ENCODE measurements at places on chromosomes 12 and 14.

DNA sequence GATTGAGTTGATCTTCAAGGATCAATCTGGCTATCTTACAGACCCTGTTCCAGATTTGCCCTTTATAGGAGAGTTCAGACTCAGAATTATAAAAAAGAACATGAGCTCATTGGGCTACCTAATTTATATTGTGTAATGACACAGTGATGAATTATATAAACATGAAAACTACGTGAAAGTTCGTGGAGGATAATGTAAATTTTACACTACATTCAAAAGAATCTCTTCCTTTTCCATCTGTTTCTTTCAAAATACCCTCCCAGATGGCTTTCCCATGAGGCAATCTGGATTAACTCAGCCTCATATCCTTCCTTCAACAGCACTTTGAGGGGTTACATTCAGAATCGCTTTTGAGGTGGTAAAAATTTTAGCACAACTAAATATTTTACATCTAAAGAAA, 129.3 kb downstream of the HMGA2 start:
- no peak for DNase-seq

GRCh38 chr14:64654901-64655300, 49.3 kb upstream of the PLEKHG3 start:
- DNase-seq = no peak

DNA sequence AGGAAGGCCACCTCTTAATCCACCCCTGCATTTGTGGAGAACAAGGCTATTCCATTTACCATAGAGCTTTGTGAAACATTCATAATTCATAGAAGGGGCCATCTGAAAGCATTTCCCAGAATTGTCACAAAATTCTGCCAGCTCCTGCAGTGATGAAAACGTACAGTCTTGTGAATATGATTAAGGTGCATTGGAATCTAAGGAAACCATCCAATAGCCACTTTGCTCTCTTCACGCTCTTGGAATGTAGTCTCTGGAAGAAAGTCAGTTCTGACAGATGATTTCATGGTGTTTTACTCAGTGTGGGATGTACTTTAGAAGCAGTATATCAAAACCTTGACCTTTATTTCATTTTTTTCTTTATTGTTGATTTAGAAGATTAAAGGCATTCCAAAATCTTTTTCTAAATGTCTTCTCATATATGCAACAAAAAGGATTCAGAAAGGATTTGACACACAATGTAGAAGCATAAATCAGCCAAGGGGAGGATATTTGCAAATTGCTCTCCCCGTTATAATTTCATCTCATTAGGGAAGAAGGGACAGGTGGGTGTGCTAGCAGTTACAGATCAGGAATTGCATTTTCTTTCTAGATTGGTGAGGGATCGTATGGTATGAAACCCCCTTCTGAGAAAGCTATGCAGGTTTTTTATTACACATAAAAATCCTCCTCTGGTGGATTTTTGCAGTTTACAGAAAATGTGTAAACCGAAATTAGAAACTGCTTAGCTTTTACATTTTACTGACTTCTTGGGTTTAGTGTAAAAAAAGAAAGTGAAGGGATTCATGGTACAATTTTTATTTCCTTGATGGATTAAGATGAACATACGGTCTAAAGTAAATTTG, 390.2 kb downstream of the LRIG3 start:
- no peak for DNase-seq

GRCh38 chr12:105897311-105897725, 241.4 kb downstream of the NUAK1 start:
- no peak for DNase-seq

GRCh38 chr12:55935738-55936151, 4.8 kb downstream of the DGKA start:
- peak; percentile 84 for DNase-seq

GRCh38 chr12:617304-617915, 45.8 kb downstream of the NINJ2 start:
- DNase-seq = no peak

DNA sequence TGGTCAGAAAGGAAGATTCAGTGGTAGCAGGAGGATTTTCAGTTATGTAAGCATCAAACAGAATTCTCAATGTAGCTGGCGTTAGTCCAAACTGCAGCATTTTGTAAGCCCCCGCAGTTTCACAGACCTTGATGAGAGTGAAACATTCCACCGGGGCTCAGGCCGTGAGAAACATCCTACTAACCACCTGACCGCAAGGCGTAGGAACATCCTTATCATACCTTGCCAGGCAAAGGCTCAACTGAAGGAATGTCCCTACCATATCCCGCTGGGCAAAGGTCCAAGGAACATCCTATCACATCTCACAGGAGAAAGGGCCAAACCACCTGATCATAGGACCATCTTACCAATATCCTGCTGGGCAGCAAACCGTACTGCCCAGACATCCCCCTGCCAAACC, 624.8 kb upstream of the TMEM132C start:
- DNase-seq = no peak

GRCh38 chr12:10497602-10498001, 8.1 kb upstream of the EIF2S3B start:
- DNase-seq = no peak

- DNase-seq = no peak
These were observed 21.2 kb upstream of the RNASE12 start for GRCh38 chr14:20612403-20612802.

GRCh38 chr14:63726499-63726898, 1.4 kb downstream of the SGPP1 start:
- no peak for DNase-seq

- DNase-seq = peak; percentile 93
These were observed at the start of gene SIX1 for GRCh38 chr14:60648934-60649874. TSS of gene SIX1 (minus strand) at chr14:60649477. CDS start at chr14:60649189, 288 bp downstream.

DNA sequence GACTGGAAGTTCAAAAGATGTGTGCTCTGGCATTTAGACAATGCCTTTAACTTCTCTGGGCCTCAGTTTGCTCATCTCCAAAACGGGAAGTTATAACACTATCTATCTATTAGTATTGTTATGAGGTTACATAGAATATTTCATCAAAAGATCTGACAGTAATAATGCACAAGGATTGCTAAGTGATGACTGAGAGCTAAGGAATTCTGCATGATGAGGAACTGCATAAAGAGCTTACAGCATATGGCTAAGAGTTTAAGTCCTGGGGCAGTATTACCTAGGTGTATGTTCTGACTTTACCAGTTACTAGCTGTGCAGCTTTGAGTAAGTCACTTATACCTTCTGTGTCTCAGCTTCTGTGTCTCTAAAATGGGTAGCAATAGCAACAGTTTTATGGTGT, 160.1 kb upstream of the TMPO start:
- no peak for DNase-seq

GRCh38 chr12:1836241-1836803, 16.0 kb downstream of the LRTM2 start:
- DNase-seq = no peak

GRCh38 chr12:104250366-104251125, 35.0 kb downstream of the TXNRD1 start:
- DNase-seq = no peak

DNA sequence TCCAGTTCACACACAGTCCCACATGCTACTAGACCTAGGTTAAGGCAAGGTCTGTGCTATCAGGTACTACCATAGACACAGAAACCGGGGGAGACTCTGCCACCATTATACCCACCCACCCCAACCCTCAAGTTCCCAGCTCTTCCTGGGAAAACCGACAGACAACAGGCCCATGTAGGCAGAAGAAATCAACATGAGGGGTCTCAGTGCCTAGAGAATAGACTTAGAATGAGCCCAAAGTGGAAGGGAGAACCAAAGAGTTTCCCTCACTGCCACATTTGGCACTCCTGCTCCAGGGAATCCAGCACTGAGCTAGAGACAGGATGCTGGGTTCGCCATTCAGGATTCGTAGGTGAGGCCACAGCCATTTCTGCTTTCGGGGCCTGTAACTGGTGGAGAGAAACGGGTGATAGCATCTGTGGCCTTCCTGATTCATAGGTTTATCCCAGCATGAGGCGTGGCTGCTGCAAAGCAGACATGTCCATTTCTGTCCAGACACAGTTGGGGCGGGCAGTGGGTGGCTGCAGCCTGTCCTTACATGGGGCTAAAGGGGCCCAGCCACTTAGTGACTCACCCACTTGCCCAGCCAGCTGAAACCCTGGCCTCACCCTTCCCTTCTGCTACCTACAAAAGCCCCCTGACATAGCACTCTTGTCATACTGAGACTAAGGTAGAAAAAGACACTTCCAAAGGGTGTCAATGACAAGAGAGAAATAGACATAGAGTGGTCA, 69.4 kb downstream of the IRF2BPL start:
- no peak for DNase-seq

DNA sequence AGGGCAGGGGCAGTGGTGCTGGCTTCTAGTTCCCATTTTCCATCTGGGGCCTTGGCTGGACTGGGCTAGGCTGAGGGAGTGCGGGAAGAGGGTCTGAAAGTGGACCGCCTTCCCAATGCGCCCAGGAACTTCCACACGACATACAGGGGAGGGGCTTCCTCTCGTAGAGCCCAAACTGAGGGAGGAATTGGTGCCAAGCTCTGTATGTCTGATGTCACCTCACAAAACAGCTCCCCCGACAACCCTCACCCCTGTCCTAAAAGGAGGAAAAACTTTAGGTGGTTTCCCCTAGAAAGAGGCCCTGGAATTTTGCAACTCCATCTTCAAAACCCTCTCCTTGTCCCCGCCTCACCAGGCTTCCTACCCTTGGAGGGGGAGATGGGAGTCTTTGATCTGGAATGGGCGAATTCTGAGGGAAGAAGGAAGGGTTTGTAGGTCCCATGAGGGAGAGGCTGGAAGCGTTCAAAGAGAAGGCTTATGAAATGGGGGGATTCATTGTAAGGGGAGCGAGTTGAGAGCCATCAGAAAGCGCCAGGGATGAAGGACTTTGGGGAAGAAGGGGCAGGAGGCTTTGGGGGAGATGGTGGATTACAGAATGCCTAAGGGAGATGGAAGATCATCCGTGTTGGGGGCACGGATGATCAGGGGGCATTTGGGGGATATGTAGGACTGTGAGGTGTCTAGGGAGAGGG, 844 bp downstream of the GLTP start:
- DNase-seq = peak; percentile 61

DNA sequence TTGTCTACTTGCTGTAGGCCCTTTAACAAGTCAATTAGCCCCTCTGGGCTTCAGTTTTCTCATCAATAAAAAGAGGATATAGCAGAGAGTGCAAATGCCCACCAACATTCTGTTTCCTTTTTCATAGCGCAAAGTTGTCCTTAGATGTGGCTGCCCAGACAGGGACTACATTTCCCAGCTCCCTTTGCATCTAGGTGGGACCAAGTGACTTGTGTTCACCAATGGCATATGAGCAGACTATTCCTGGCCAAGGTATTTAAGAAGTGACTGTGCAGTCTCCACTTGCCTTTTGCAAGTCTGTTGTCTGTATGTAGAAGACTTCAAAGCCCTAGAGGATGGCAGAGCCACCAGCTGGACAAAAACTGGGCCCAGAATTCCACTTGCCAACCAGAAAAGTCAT, 59.7 kb downstream of the DAO start:
- DNase-seq = no peak

DNA sequence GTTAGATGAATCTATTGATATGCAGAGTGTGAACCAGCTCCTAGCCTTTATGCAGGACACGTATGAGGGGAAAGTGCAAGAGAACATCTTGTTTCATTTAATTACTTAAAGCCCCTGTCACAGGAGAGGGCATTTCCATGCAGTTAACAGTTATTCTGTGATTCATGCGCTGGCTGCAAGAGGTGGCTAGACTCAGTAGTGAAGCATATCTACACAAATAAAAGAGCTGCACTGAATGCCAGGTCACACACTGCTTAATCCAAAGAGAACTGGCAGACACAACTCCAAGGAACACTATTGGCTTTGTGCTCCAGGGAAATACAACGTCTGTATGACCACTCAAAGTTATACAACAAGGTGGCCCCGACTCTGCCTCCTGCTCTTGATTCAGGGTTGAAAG, 394.1 kb downstream of the C12orf75 start:
- no peak for DNase-seq

DNA sequence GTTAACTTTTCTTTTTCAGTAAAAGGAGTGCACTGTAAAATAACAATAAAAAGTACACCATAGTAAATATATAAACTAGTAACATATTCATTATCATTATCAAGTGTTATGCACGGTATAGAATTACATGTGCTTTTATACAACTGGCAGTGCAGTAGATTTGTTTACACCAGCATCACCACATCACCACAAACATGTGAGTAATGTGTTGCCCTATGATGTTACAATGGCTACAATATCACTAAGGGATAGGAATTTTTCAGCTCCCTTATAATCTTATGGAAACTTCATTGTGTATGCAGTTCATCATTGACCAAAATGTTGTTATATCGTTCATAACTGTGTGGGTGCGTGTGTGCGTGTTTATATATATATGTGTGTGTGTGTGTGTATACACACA, 23.5 kb upstream of the NEDD1 start:
- no peak for DNase-seq

GRCh38 chr12:31591380-31591901, 505 bp upstream of the DENND5B start:
- peak; percentile 81 for DNase-seq

DNA sequence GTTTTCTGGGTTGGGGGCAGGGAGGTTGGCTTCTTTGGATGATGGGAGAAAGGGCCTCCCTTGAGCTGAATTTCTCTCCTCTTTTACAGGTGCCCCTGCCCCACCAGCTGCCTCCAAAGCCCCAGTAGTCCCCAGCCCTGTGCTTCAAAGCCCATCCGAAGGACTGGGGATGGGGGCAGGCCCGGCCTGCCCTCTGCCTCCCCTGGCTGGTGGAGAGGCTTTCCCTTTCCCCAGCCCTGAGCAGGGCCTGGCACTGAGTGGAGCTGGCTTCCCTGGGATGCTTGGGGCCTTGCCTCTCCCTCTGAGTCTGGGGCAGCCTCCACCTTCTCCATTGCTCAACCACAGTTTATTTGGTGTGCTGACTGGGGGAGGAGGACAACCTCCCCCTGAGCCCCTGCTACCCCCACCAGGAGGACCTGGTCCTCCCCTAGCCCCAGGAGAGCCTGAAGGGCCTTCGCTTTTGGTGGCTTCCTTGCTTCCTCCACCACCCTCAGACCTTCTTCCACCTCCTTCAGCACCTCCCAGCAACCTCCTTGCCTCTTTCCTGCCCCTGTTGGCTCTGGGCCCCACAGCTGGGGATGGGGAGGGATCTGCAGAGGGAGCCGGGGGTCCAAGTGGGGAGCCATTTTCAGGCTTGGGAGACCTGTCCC, 4.0 kb downstream of the MBD6 start:
- no peak for DNase-seq

DNA sequence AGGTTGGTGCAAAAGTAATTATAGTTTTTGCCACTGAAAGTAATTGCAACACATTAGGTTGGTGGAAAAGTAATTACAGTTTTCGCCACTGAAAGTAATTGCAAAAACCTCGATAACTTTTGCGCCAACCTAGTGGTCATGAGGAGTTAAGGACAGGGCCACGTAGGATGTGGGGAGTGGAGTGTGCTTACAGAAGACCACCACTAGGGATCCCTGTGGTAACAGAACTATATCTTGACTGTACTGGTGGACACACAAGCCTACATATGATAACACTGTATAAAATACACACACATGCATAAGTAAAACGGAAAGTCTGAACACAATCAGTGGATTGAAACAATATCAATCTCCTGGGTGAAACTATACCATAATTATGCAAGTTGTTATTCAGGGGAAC, 187.4 kb upstream of the ABCD2 start:
- DNase-seq = no peak

Measured in kidney (tissue), 22 donors.